GM12878 (cell line): ENCODE measurements at places on chromosomes 7 and 10. TPM values are rescaled to one million over a fixed set of nuclear protein-coding genes. Genes with fewer than 3 reads are reported as not detected.

DNA sequence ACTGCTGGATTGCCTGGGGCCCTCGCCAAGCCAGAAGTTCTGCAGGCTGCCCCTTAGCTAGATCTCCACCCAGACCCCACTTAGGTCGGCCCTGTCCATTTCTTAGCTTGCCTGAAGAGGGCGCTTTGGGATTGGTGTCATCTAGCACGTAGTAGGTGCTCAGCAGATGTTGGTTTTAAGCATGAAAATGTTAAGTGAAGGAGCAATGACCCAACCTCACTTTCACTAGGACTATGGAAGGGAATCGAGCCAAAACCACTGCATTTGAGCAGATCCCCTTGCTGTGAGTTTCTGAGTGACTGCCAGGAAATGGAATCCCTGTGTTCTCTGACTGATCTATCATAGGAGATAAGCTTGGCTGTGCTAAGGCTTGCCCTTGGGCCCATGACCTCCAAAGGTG is 131.7 kb upstream of the EEPD1 start:
- no peak for DNase-seq

DNA sequence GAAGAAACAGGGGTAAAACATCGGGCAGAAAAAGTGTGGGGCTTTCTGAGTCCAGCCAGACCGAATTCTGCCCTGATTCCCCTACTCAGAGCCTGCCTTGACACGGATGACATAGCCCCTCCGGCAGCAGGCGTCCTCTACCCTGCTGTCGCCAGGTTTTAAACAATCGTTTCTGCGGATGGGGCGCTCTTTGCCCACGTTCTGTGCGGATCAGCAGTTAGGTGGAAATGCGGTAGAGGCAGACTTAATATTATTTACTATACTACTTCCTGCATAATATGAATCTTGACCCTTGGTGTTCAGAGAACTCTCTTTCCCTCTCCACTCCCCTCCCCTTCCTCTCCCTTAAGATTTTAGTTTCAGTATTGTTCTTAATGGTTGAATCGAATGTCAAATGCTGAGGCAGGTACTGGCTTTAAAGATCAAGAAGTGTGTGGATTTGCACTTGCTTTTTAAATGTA is 2.4 kb downstream of the GATA3 start:
- peak; percentile 32 for DNase-seq

DNA sequence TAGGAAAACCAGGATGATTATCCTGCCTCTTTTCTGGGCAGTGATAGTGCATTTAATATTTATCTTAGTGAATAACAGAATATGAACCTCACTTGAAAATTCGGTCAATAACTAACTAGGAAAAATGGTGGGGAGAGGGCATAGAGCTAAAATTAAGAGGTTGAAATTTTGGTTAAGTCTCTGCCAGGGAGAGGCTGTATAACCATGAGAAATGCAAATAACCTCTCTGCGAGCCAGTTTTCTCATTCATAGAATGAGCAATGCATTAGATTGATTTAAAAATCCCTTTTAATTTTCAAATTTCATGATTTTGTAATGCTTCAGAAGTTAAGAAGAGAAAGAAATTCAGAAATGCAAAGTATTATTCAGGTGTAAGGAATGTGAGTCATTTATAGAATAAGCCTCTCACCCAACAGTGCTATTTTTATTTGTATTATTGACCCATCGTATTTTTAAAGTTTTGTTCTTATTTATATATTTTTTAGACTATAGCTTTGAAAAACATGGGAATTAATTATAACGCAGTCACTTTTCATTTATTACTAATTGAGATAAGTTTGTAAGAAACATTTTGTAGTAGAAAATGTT is 104.7 kb downstream of the PHF14 start:
- no peak for DNase-seq

DNA sequence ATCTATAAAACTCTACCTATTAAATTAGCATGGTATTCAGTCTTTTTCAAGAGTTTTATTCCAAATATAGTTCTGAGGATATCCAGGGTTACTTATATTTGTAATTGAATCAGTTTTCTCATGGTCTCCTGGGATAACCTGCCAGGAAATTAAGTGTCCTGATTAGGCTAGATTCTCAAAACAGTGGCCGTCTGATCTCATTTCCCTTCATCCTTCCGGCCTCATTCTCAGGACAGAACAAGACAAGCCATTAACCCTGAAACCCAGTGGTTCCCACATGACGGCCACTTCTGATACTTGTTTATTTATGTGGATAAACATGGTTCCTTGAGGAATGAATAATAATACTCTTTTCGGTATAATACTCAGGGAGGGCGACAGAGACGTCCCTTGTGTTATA is 417.6 kb upstream of the POT1 start:
- no peak for DNase-seq

DNA sequence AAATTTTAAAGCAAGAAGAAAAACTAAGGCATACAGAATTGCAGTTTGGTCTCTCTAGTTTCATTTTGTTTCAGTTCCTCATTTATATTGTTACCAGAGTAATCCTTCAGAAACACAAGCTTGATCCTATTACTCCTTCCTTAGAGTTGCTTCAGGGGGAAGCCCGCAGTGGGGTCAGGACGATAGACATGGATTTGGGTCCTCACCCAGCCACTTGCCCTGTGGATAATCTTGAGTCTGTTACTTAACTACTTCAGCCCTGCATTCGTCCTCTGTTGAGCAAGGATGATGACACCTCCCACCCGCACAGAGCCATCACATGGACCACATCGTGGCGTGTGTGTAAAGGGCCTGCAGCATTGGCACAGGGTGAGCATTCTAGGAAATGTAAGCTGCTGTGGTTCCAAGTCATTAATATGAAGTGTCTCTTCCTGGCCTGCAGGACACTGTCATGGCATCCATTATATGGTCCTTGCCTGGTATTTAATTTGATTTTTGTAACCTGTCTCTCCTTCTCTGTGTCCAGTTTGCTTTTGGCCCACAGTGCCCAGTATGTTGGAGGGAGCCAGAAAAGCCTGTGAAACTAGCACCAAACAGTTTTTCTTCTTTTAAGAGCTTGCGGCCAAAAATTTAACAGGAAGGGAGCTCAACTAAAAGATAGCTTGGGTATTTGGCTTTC is 111.2 kb downstream of the EEPD1 start:
- DNase-seq, result no peak

The SPDYE8 gene
- polyA plus RNA-seq, result 0.46 and 0.58 TPM in 2 replicates
